ENCODE measurements at places on chromosomes 12 and 14. TPM values are rescaled to one million over a fixed set of nuclear protein-coding genes. Genes with fewer than 3 reads are reported as not detected.

- DNase-seq: peak; percentile 97
Measured at GRCh38 chr14:65255583-65256461, 153.5 kb upstream of the MAX start.

- DNase-seq: peak; percentile 63
Measured at GRCh38 chr14:105019861-105020814, 745 bp downstream of the CDCA4 start.

GRCh38 chr14:65370801-65371248, 41.7 kb upstream of the FUT8 start:
- DNase-seq: no peak

GRCh38 chr12:45010059-45010458, 40.8 kb downstream of the DBX2 start:
- no peak for DNase-seq

- DNase-seq: no peak
Measured at GRCh38 chr14:69710378-69710777, 56.6 kb upstream of the SRSF5 start.

- no peak for DNase-seq
Measured at GRCh38 chr12:102487226-102487625, 6.9 kb upstream of the IGF1 start.

GRCh38 chr12:104680070-104680469, 223.3 kb downstream of the CHST11 start:
- no peak for DNase-seq

DNA sequence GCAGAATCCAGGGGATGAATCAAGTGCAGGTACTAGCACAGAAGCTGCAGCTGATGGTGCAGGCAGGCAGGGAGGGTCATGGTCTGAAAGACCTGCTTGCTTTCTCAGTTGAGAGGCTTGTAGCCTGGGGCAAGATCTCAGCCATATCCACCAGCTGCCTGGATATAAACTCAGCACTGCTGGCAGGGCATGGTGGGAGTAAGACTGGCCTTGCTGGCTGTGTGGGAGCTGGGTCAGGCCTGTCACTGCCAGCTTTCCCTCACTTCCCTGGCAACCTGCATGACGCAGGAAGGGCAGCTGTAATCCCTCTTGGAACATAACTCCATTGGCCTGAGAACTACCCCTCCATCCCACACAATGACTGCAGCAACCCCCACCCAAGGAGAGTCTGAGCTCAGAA, 230.1 kb downstream of the ANO6 start:
- no peak for DNase-seq

DNA sequence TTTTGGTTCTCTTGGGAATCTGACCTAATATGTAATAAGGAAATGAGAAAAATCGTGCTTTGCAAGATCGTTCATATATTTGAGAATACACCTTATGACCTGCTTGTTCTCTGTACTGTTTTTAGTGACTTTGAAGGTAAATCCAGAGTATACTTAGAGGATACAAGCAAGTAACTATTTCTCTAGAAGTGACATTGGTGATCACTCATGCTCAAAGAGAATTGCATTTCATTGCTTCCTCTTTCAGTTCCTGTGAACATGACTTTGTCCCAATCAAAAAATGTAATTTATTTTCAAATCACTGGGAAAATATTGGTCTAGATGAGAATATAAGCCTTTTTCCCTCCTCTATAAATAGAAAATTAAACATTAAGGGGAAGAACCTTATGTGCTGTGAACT, 2.7 kb downstream of the KTN1 start:
- no peak for DNase-seq

DNA sequence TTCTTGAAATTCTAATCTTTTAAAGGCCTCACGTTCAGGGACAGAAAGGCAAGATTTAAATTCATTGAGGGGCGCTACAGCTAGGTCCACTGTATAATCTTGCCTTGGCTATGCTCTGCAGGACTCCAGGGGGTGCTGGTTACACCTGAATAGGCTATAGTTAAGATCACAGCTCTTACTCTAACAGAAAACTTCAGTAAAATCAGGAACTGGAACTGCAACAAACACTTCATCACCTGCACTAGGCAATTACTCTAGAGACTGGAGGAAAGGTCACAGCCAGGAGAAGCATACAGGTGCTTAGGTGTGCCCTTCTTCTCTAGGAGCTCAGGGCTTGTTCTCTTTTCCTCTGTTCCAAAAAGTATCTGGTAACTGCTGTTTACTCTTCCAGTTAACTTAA, 20.9 kb downstream of the SLCO1C1 start:
- peak; percentile 41 for DNase-seq

DNA sequence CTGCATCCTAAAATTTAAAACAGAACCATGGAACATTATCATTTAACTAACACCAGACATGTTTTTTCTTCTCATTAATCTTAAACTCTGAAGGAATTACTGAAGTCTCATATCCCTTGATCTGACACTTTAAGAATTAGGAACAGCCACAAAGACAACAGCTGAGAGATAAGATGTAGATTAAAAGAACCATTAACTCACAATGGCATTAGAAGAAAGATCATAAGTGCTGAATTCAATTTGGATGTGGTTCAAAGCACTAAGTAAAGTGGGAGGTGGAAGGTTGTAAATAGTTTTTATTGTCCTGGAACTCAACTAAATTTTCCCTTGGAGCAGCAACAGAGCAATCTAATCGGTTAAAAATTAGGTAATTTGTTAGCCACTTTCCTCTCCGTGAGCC, 199.0 kb upstream of the ATP2B1 start:
- no peak for DNase-seq

DNA sequence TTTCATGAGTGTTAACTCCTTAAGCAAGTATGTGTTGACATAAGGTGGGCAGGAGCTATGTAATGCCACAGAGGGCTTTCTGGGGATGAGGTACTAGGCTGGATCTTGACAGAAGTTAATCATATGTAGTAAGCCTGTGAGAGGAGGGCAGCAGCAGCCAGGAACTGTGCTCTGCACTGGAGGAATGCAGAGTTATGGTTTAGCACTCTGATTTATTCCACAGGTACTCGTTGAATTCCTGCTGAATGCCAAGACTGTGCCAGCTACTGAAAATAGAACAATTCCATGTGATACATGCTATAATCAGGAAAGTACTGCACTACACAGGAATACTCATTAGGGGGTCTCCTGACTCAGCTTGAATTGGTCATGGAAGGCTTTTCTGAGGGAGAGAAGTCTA, 58.7 kb downstream of the SUSD6 start:
- DNase-seq: no peak

GRCh38 chr12:110844551-110845338, 2.0 kb upstream of the CCDC63 start:
- DNase-seq: no peak

DNA sequence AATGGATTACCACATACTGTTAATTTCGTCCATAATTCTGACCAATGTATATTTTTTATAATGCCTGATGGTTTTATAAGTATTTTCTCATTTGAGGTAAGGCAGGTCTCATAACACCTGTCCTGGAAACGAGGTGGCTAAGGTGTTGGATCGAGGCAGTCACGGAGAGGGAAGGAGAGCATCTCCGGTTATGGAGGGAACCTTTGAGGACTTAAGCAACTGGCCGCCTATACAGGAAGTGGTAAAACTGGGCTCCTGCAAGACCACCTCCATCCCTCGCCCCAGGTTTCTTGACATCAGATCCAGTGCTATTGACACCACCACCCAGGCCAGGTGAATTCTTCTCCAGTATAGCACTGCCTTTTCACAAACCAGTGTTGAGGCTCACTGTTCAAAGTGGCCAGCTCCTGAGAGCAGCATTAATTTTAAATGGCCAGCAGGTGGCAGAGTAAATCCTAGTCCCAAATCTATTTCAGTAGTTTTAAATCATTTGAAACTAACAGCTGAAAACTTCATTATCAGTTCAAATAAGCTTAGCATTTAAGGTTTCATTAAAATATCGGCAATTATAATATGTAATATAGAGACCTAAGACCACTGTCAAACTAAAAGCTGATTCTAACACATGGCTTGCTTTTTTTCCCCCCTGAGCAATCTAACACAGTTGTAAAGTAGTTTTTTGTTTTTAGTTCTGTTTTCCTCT, 100.8 kb downstream of the PPM1A start:
- no peak for DNase-seq

- peak; percentile 63 for DNase-seq
Measured at GRCh38 chr12:124852329-124852831, 11.3 kb downstream of the SCARB1 start.

DNA sequence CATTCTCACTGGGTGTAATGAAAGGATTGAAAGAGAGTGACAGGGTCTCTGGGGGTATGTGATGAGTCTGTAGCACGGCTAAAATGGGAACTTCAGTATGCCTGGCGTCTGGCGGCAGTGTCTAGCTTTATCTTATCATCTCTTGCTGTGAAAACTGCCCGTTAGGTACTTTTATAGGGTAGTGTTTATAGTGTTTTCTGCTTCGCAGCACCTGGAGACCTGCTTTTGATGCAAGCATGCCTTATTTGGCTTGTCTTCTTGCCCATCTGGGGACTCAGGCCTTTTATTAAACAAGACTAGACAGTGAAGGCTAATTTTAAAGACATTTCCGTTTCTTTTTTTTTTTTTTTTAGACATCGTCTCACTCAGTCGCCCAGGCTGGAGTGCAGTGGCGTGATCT, 36.3 kb upstream of the ALDH2 start:
- no peak for DNase-seq

The RAB35 gene
- 65.1 TPM for total RNA-seq

The SLC6A12 gene
- total RNA-seq: 1.5 TPM

The SLC39A5 gene
- 110 TPM for total RNA-seq

The ATP5F1B gene
- total RNA-seq: 781 TPM

The BCDIN3D gene
- total RNA-seq: 6.6 TPM

The PKP2 gene
- total RNA-seq: 275 TPM
